ENCODE measurements at places on chromosomes 3 and 15. TPM values are rescaled to one million over a fixed set of nuclear protein-coding genes. Genes with fewer than 3 reads are reported as not detected.

Gene CAV3
- not detected for total RNA-seq

Gene FILIP1L
- 71.4 TPM for total RNA-seq

Gene P3H2
- 4.6 TPM for total RNA-seq

Gene CLDN16
- total RNA-seq = under 0.01 TPM

Gene MESD
- 19.8 TPM for total RNA-seq

Gene DPPA2
- not detected for total RNA-seq

Gene DAPK2
- total RNA-seq = 14.4 TPM

Gene CCRL2
- 0.26 TPM for total RNA-seq

Gene STRA6
- 0.17 TPM for total RNA-seq

Gene VILL
- total RNA-seq = 6.7 TPM

Gene CHRFAM7A
- total RNA-seq = 0.26 TPM

Gene HACD2
- 22.0 TPM for total RNA-seq

Gene ALDH1A2
- 7.7 TPM for total RNA-seq

Gene SCAMP5
- 0.50 TPM for total RNA-seq
